ENCODE measurements at places on chromosomes 7 and 10. TPM values are rescaled to one million over a fixed set of nuclear protein-coding genes. Genes with fewer than 3 reads are reported as not detected.

OR9A2 gene
- total RNA-seq: not detected

DNA sequence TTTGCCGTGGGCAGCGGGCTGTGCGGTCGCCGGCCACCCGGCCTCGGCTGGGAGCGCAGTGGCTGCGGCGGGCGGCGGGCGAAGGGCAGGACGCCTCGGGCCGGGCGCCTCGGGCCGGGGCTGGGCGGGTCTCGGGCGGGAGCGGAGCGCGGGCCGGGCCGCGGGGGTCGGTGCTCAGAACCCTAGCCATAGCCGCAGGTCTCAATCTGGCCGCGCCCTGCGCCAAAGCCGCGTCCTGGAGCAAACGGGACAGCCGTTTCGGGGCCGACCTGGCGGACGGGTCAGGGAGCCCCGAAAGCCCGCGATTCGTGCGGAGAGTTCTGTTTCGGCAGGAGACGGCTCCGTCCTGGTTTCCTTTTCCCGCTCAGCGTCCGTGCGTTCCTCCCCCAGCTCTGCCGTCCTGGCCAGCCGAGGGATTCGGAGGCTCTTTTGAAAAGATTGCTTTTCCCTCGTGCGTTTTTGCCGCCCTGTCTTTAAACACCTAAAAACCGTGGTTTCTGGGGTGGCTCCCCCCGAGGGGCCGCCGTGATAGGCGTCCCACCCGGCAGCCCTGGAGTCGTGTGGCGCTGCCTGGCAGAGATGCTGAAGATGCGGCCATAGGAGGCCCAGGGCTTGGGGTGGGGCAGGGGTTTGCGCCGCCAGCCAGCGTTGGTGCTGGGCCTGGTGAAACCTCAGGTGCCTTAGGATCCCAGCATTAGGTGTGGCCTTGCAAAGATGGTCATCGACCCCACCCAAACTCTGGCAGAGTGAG is 727 bp downstream of the RET start:
- DNase-seq: no peak

DNA sequence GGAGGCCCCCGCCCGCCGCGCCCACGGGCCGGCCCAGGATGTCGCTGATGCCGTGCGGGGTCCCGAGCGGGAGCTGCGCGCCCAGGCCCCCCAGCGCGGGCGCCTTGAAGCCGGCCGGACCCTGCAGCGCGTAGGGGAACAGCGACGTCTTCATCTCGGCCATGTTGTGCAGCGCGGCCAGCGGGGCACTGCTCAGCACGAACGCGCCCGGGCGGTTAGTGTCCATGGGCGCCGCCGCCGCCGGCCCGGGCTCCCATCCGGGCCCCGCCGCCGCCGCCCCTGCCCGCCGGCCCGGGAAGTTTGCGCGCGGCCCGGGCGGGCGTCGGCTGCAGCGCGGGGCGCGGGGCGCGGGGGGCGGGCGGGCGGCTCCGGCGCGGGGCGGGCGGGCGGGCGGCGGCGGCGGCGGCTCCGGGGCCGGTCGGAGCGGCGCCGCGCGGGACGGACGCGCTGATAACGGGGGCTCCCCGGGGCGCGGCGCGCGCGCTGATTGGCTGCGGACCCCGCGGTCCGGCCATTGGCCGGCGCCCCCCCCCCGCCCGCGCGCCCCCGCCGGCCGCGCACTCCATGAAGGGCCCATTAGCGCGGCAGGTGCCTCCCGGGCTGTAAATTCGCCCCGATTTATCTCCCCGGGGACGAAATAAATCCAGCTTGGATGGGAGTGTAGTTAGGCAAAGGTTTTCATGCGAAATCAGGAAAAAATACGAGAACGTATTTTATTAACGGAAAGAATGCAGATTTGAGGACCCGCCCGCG is at the start of gene NKX6-2:
Gene NKX6-2 (minus strand): TSS at position 425 of the 753 bp plus-strand sequence. CDS start 199 bp downstream, at position 226.
- DNase-seq: no peak

GRCh38 chr10:72762042-72762441 is 70.1 kb downstream of the MCU start:
- no peak for DNase-seq

- DNase-seq: no peak
Observed at GRCh38 chr10:25766687-25767221, 167.3 kb upstream of the MYO3A start.

DNA sequence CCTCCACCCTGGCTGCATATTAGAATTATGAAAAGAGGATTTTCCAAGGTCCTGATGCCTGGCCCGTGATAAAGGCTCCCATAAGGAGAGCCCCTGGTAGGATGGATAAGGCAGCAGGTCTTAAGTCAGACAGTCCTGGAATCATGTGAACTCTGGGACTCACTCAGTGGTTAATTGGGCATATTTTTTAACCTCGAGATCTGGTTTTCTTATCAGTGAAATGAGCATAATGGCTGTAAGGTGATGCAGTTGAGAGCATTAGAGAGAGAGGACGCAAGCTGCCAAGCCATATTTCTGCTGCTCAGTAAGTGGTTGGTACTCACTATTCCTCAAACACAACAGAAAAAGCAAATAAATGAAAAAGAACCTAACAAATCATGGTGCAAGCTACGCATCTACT is 37.8 kb downstream of the TARP start:
- DNase-seq: no peak

- DNase-seq: peak; percentile 4
Observed at GRCh38 chr7:118214051-118214832, 10.3 kb upstream of the ANKRD7 start.

EVX1 gene
- total RNA-seq: not detected
